ENCODE measurements at places on chromosomes 2 and 18.

DNA sequence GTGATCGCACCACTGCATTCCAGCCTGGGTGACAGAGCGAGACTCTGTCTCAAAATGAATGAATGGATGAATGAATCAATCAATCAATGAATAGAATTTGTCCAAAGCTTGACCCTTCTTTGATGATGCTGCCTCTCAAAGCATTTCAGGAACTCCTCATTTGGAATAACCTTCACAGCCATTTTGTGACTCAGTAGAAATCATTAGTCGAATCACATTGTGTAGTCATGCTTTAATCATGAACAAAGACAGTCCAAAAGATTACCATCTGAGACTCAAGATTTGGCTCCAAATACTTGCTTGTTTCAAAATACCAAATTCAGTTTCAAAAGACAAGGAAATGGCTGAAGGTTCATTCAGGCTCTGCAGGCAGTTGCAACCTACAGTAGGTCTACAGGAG, 83.1 kb downstream of the VWA3B start:
- DNase-seq = no peak

GRCh38 chr2:65999796-66000195, 435.1 kb upstream of the MEIS1 start:
- DNase-seq = no peak

DNA sequence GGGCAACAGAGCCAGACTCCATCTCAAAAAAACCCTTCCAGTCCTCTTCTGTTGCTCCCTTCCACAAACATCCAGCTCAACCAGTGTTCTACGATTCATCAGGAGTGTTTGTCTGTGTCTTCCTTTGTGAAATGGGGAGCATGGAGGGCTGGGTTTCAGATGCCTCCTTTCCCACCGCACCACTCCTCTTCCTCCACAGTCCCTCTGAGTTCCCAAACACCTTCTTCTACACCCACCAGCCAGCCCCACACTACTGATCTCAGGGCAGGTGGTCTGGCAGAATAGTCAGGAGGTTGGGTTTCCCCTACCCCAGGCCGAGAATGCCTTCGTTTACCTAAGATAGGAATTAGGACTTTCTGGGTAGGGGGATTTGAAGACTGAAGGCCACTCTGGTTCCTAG, 36.9 kb downstream of the NGEF start:
- DNase-seq = no peak

DNA sequence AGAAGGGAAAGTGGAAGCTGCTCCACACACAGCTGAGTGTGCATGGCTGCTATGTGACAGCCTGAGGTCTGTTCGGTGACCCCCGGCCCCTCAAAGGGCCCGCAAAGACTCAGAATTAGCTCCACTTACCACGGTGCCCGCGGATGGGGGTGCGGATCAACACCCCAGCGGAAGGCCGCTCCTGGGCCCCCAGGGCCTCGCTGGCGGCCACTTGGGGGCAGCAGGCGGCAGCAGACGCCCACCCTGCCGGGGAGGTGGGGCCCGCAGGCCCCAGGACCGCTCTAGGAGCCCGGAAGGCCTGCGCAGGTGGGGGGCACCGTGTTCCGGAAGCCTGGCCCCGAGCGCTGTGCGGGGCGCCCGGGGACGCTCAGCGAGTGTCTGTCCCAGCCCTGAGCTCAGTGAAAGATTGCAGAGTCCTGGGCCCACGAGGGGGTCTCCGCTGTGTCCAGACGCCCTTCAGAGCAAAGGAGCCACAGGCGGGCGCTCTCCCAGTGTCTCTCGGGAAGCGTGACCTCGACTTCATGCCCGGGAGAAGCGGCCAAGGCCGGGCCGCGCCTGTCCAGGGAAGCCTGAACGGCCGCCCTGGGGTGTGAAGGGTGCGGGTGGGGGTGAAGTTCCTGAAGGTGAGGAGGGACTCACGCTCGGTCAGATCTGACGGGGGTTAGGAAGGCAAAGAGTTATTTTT, 118.7 kb downstream of the VAPA start:
- DNase-seq = no peak

- DNase-seq = no peak
Measured at GRCh38 chr2:11681722-11682589, 12.0 kb upstream of the NTSR2 start.

GRCh38 chr2:190717764-190718651, 69.1 kb downstream of the NAB1 start:
- DNase-seq = no peak

DNA sequence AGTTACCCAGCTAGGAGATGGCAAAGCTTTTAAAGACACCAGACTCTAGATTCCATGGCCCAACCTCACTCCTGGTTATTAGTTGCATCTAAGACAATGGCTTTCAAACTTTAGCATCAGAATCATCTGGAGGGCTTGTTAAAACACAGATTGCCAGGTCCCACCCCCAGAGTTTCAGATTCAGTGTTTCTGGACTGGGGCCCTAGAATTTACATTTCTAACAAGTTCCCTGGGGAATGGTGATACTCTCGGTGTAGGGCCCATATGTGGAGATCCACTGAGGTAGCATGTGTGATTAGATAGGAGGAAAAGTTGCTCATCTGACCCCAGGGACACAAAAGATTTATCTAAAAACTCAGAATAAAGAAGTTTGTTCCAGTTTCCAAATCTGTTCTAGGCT, 14.5 kb upstream of the TTR start:
- DNase-seq = no peak

DNA sequence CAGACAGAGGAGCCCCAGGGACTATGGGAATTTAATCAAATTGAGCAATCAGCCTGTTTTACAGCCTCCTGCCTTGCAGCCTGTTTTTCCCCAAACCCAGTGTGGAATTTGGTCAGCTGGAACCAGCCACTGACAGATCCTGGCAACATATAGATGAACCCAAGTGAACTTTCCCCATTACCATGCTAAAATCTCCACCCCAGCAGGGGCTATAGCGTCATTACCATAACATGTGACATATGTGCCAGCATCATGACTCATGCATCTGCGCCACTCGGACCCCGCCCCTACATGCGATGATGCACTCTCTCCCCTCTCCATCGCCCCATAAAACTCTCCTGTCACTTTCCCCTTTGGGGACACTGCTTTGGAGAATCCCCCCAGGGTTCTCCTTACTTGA, 17.3 kb upstream of the FEZ2 start:
- no peak for DNase-seq

DNA sequence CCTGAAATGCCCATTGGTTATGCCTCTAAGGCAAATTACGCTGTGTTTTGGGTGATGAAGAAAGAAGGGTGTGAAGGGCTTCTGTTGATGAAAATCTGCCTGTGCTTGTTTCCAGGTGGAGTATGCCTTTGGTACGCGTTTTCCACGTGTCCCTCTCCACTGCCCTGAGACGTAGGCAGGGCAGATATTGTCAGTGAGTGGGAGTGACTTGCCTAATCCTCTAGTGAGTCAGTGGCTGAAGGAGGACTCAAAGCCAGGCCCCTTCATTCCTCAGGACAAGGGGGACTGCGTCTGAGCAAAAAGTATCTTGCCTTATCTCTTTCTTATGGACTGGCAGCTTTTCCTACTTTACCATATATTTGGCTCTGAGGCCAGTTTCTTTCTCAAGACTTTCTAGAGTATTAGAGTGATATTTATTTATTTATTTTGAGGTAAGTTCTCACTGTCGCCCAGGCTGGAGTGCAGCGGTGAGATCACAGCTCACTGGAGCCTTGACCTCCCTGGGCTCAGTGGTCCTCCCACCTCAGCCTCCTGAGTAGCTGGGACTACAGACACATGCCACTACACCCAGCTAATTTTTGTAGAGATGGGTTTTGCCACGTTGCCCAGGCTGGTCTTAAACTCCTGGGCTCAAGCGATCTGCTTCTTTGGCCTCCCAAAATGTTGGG, 10.2 kb downstream of the RALB start:
- DNase-seq = no peak

DNA sequence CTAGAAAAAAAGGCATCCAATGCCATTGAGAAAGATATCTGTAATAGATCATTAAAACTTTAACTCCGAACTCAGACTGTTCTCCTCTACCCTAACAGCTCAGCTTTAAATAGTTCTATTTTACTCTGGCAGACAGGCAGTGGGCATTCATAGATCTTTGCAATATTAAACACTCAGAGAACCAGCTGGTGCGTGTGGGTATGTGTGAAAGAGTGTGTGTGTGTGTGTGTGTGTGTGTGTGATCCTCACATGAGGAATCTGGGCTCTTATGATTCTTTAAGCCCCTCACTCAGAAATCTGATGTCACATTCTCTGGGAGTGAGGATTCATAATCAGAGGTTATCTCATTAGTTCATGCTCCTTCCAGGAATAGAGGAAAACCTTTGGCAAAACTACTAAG, 144.3 kb downstream of the KCNH7 start:
- DNase-seq = no peak

GRCh38 chr2:231764124-231764523, 17.0 kb downstream of the PDE6D start:
- DNase-seq = no peak

- no peak for DNase-seq
Measured at GRCh38 chr18:35248429-35248828, 7.6 kb downstream of the ZNF397 start.

- no peak for DNase-seq
Measured at GRCh38 chr2:20190170-20190569, 34.8 kb downstream of the SDC1 start.

DNA sequence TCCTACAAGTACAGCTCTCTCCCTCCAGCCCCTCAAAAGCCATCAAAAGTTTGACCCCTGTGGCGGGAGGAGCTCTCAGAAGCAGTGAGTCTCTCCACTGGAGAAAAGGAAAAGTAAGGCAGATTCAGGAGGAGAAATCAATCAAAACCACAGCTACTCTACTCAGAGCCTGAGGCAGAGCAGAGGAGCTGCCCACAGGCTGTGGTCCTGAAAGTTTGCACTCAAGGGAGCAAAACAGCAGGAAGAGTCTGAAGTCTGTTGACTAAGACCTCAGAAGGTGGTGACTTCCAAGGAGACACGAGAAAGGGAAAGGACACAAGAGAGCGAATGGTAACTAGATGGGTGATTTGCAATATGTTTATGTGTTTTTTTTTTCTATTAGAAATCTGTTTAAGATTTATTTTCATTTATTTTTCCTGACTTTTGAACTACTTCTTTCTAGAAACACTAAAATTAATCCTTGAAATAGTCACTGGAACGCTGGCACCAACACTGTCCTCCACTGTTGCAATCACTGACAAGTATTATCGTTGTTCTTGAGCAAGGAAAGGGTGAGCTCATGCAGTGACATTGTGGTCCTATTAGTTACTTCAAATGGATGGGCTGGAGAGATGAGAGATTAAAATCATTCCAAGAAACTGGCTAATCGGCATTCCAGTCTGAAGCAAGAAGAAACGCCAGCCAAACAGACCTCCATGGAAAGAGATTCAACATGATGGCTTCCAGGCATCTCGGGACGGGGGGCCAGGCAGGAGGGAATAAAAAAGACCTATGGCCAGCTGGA, 35.8 kb downstream of the PID1 start:
- no peak for DNase-seq

DNA sequence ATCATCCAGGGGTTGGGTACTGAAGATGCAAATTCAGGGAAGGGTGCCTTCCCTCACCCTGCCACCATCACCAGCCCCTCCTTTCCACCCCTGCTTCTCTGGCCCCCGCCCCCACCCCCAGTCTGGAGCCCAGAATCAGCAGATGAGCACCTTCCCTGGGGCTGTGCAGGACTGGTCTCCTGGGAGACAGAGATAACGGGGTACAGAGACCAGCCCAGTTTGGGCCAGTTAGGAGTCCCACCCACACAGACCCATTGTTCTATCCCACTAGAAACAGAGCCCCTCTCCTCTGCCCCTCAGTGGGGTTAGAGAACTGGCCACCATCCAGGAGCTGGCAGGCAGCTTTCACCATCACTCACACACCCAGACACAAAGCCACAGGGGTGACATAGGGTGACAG, 4.5 kb upstream of the CRYBA2 start:
- DNase-seq = no peak

DNA sequence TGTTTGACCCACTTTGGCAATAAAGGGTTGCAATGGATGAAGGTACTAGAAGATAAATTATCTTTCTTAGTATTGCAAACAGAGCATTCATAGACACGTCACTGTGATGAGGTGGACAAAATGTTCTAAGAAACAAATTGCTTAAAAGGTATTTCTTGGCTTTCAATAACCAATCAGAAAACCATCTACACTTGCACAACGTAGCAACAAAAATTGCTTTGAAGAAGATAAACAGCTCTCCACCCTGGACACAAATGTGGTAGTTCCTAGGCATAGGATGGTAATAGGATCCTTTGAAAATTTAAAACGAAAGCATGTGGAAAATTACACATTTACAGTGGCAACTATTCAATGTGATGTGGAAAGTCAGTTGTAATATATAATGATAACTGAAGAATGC, 439.9 kb upstream of the ETAA1 start:
- no peak for DNase-seq

DNA sequence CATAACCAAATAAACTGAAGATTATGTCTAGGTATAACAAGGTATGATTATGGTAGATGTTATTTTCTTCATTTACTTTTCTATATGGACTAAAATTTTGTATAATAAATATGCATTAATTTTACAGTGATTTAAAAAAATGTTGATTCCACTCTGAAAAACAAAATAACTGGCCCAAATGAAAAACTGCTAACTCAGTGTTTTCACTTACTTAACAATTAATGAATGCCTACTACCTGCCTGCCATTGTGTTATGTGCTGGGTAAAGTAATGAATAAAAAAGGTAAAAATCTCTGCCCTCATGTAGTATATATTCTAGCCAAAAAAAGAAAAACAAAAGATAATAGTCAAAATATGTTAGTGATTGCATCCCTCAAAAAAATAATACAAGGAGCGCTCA, 29.6 kb upstream of the C2orf15 start:
- no peak for DNase-seq

DNA sequence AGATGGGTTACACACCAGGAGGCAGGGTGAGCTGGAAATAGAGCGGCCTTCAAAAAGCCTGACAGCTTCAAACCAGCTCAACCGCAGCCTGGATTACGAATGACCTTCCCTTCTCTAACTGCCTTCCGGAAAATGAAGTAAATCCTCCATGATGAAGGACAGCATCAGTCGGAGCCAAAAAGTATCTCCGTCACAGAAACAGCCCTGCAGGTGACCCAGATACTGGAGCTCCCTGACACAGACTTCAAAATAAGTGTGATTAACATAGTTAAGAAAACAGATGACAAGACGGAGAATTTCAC, 10.3 kb upstream of the CIB4 start:
- no peak for DNase-seq

DNA sequence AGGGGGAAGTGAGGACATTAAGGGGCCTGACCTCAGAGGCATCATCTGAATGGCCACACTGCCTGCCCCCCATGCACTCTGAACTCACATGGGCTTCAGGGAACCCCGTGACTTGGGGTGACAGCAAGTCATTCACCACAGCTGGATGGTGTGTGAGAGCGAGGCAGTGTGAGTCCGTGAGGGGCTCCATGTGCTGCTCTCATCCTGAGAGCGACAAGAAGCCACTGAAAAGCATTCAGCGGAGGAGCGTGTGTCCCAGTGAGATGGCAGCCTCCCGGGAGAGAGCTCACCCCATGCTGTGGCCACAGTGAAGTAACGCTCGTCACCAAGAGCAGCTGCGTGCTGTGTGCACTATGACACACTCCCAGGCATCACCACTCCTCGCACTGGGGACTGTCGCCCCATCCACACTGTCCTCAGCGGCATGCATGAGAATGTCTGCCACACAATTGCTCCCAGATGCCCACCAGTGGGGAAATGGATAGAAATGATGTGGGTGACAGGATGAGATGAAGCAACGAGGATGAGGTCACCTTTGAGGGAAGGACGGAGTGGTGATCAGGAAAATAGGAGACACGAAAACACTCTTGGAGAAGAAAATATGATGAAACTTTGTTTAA, 213.0 kb upstream of the RAB6C start:
- no peak for DNase-seq

Measured in stimulated activated CD4-positive, alpha-beta T cell treated with anti-CD3 and anti-CD28 coated beads, Interleukin-1b, Interleukin-23, amount 100 ng/mL, for 1 hour (primary cell).